ENCODE measurements at places on chromosomes 7 and 10.

GRCh38 chr7:116447436-116447835, 52.1 kb upstream of the CAV2 start:
- no peak for DNase-seq

- DNase-seq = no peak
These were observed 372.1 kb upstream of the AKR1E2 start for GRCh38 chr10:4453950-4454349.

GRCh38 chr10:125779403-125780327, 4.0 kb upstream of the MMP21 start:
- peak; percentile 46 for DNase-seq

DNA sequence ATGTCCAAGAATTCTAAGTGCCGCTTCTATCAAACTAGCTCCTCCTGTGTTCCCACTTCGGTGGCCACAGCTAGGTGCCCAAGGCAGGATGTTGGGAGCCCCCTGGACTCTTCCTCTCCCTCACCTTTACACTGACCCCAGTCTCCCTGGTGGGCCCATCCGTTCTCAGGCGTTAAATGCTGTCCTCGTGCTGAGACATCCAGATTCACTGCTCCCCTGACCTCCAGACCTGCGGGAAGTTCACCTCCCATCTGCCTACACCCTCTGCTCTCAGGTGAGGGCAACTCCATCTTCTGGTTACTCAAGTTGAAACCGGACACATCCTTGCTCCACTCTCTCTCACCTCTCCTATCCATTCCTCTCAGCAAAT, 114.3 kb downstream of the ARHGAP22 start:
- no peak for DNase-seq

DNA sequence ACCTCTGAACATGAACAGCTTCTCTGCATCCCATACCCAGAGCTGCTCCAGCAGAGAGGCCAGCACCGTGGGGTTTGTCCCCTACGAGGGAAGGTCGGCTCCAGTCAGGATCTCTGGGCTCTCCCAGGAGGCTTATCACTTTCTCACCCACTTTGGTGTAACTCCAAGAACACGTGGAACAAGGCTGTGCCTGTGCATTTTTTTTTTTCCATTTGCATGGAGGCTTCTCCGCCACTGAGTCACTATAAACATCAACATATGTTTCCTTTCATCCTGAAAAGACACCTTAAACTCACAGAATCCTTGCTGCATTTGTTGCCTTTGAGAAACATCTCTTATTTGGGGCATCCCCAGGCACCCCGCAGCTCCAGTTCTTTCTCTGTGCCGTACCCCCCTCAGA, 29.4 kb upstream of the ECHDC3 start:
- no peak for DNase-seq

DNA sequence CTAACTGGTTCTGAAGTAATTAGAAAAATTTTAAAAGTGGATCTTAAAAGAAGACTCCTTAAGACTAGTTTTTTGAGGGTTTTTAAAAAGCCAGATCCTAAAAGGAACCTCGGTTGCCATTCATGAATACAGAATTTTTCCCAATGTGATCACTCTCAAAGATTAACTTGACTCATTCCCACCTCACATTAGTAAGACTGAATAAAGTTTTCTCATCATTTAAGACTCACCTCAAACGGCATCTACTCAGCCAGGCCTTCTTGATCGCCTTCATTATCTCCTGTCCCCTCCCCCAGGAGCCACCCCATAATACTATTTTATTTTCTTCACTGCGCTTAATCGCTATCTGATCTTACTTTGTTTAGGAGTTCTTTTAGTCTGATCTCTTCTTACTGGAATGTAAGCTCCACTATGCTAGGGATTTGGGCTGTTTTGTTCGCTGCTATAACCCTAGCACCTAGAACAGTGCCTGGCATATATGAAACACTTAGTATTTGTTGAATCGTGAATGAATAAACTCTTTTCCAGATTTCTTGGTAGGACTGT, 55.9 kb upstream of the PCGF5 start:
- DNase-seq = no peak

DNA sequence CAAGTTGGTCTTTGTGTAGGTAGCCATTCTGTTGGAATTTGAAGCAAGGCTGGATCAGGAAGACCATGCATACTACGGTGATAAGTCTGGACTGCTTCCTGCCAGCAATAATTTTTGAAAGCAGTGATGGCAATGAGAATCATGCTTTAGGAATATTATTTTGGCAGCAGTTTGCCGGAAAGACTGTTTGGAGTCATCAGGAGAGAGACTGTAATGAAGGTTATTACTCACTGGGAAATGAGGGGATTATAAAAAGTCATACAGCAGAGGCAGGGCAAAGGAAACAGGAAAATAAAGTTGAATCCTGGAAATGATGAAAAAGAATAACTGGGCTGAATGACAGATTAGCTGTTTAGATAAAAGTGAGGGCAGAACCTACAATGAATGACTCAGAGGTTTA, 1136.8 kb upstream of the AUTS2 start:
- DNase-seq = no peak

DNA sequence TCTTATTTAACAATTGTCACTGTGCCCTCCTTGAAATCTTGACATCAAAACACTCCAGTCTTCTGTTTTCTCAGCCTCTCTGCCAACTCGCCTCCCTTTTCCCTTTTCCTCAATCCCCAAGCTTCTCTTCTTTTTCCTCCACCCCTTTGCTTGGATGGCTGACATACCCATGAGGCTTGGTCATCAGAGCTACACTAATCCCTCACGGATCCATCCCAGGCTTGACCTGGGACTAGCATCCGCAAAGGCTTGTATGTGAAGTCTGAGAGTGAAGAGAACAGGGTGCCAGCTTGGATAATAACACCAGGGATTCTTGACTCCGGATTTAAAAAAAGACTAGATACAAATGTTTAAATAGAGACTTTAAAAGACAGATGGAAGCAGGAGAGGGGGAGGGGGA, 428.8 kb upstream of the C7orf33 start:
- no peak for DNase-seq

DNA sequence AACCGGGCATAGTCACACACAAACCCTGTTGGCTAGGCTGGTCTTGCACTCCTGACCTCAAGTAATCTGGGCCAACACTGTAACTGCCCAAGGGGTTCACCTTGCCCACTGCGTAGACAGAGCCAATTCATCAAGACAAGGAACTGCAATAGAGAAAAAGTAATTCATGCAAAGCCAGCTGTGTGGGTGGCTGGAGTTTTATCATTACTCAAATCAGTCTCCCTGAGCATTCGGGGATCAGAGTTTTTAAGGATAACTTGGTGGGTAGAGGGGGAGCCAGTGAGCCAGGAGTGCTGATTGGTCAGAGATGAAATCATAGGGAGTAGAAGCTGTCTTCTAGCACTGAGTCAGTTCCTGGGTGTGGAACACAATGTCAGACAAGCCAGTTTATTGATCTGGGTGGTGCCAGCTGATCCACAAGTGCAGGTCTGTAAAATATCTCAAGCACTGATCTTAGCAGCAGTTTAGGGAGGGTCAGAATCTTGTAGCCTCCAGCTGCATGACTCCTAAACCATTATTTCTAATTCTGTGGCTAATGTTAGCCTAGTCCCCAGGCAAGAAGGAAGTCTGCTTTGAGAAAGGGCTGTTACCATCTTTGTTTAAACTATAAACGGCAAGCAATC, 15.6 kb upstream of the FXYD4 start:
- DNase-seq = peak; percentile 46

- DNase-seq = no peak
These were observed 220.2 kb downstream of the EMX2 start for GRCh38 chr10:117762819-117763172.

DNA sequence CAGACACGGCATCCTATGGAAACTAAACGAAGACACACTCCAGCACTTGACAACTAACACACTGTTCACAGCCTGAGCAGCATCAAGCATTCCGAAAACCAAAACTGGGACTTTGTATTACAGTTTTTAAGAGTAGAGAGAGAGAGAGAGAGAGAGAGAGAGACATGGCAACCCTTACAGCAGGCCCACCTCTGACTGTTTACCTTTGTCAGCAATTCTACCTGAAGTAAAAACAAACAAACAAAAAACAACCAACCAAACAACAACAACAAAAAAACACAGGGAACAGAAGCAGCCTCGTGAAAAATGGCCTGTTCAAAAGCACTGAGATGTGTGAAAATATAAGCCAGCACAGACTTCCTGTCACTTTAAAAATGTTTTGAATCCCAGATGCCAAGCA, 118.0 kb downstream of the SPAG6 start:
- no peak for DNase-seq

- DNase-seq = no peak
These were observed 401 bp downstream of the LRRC27 start for GRCh38 chr10:132332433-132332754.

DNA sequence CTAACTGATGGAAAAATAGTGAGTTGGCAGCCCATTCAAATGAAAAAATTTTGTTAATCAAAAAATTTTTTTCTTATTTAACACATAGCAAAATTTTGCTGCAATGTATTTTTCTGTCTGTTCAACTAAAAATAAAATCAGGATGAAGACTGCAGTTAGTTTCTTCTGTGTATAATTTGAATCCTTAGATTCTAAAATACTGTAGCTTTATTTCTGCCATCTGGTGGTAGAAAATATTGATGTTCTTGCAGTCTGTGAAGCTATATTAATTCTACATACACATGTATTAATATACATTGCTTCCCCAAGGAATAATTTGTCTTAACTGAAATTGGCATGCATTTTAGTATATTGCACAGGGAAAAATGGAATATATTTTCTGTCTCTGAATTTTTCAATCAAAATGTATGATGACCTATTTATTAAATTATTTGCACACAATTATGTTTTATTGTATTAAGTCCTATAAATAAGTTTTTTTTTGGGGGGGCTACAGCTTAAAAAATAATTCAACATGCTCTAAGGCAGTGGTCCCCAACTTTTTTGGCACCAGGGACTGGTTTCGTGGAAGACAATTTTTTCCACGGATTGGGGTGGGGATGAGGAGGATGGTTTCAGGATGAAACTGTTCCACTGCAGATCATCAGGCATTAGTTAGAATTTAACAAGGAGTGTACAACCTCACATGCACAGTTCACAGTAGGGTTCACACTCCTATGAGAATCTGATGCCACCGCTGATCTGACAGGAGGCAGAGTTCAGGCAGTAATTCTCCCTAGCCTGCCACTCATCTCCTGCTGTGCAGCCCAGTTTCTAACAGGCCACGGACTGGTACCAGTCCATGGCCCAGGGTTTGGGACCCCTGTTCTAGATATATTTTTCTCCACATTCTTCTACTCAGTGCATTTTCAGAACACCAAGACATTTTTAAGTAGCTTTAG, 119.4 kb downstream of the GNAT3 start:
- DNase-seq = peak; percentile 67

GRCh38 chr10:25843551-25844170, 90.4 kb upstream of the MYO3A start:
- DNase-seq = no peak

GRCh38 chr7:132451161-132451560, 125.1 kb downstream of the PLXNA4 start:
- DNase-seq = no peak

DNA sequence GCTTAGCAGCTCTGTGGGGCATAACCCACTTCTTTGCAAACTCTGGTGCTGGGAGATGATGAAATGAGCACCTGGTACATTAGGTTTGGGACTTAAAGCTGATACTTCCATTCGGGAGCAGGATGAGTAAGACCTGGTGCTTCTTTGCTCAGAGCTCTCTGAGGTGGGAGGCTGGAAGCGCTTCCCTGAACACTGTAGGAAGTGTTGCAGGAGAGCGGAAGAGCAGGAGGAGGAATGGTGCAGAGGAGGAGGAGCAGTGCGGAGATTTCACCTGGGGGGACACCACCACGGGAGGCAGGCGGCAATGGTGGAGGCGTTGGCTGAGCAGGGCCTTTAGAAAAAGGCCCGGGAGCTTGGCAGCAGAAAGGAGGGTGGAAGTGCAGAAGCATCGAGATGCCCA, 142.5 kb downstream of the MGMT start:
- no peak for DNase-seq

- DNase-seq = peak; percentile 34
These were observed 23.1 kb downstream of the PRF1 start for GRCh38 chr10:70579234-70580002.

- no peak for DNase-seq
These were observed 134.5 kb downstream of the WNT2 start for GRCh38 chr7:117188376-117188775.

- no peak for DNase-seq
These were observed 90.1 kb downstream of the UBE2H start for GRCh38 chr7:129862682-129863081.

- DNase-seq = peak; percentile 92
These were observed 56.3 kb upstream of the BMPER start for GRCh38 chr7:33849004-33849403.

GRCh38 chr10:108521827-108522492, 1357.5 kb upstream of the SORCS1 start:
- DNase-seq = no peak

- DNase-seq = no peak
These were observed 30.1 kb downstream of the LUC7L2 start for GRCh38 chr7:139389774-139390173.

GRCh38 chr10:87761892-87762291, 56.1 kb downstream of the ATAD1 start:
- DNase-seq = peak; percentile 84

DNA sequence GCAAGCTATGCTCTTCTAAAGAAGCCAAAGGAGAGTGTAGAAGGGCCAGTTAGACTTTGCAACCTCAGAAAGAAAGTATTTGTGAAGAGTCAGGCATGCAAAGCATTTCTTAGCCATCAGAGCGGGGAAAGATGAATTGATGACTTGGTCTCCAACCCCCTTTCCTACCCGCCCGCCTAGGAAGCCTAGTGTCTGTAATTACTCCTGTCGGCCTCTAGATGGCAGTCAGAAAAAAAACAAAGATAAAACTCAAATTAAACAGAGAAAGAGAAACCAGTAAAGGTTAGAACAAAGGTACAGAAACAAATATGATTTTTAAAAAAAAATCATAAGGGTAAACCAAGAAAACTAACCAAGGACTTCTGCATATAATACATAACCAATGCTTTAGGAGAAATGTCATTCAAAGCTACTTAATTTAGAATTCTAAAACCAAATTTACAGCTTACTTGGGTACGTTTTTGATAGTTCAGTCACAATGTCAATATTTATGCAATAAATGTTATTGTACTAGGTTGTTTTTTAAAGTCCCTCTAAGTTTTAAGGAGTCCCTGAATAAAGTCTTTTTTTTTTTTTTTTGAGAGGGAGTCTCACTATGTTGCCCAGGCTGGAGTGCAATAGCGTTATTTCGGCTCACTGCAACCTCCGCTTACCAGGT, 97.6 kb downstream of the LYZL1 start:
- peak; percentile 12 for DNase-seq

GRCh38 chr10:113151190-113151666, 201.2 kb downstream of the TCF7L2 start:
- no peak for DNase-seq

GRCh38 chr7:132368246-132368900, 207.9 kb downstream of the PLXNA4 start:
- no peak for DNase-seq

GRCh38 chr7:543501-544337, 24.1 kb upstream of the PDGFA start:
- DNase-seq = no peak
